ENCODE measurements at places on chromosomes 4 and X. TPM values are rescaled to one million over a fixed set of nuclear protein-coding genes. Genes with fewer than 3 reads are reported as not detected.

CC2D2A gene
- total RNA-seq: 14.3 TPM

DNA sequence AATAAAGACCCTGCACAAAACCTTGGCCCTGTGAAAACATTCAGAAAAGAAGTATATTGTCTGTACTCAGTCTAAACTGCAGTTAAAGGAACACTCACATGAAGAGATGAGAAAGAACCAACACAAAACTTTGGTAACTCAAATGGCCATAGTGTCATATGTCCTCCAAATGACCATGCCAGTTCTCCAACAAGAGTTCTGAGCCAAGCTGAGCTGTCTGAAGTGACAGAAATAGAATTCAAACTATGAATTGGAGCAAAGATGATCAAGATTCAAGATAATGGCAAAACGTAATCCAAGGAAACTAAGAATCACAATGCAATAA lies 739.3 kb upstream of the NDST4 start:
- DNase-seq: no peak

DNA sequence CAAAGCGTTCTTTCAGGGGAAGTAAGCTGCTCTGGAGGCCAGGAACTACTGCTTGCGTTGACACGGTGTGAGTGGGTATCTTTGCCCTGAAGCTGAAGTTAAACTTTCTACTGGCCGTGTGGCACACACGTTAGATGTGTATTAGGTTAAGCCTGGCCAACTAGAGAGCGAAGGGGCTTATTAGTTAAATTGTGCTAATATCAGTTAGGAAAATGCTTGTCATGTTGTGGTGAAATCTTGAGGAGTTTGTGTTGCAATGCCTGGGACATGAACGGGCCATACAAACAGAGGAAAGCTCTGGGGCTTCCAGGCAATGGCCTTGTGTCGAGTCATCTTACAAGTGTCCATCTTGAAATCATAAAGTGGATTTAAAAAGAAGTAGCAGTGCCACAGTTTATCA lies 62.6 kb downstream of the NSUN7 start:
- DNase-seq: no peak

DNA sequence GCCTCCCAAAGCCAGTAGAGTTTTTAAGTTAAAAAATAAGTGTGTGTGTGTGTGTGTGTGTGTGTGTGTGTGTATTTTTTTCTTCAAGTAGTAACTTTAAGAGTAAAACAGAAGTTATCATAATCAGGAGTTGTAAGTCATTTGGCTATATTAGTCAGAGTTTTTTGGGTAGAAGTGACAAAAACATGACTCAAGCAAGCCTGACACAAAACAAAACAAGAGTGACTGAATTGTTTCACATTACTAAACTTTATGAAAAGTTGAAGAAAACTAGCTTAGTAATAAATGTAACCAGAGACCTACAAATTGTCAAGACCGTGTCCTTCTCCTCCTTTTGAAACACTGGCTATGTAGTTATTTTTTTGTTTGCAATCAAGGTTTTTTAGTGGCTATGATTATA lies 738.0 kb upstream of the PITX2 start:
- DNase-seq: no peak

DNA sequence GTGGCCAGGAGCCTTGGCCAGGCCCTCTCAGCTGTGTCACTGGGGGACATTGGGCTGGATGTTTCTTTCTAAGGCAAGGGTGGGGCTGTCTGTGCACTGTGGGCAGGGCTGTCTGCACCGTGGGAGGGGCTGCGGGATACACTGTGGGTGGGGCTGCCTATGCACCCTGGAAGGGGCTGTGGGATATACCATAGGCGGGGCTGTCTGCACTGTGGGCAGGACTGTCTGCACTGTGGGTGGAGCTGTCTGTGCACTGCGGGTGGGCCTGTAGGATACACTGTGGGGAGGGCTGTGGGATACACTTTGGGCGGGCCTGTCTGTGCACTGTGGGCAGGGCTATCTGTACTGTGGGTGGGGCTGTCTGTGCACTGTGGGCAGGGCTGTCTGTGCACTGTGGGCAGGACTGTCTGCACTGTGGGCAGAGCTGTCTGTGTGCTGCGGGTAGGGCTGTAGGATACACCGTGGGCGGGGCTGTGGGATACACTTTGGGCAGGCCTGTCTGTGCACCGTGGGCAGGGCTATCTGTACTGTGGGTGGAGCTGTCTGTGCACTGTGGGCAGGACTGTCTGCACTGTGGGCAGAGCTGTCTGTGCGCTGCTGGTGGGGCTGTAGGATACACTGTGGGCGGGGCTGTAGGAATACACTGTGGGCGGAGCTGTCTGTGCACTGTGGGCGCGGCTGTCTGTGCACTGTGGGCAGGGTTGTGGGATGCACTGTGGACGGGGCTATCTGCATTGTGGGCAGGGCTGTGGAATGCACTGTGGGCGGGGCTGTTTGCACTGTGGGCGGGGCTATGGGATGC lies 31.1 kb downstream of the ACOX3 start:
- no peak for DNase-seq

- DNase-seq: no peak
Observed at GRCh38 chrX:39133971-39134370, 332.7 kb downstream of the MID1IP1 start.

MGARP gene
- 0.39 TPM for total RNA-seq

- DNase-seq: no peak
Observed at GRCh38 chrX:42704454-42704853, 73.5 kb downstream of the PPP1R2C start.

ANXA10 gene
- not detected for total RNA-seq

DNA sequence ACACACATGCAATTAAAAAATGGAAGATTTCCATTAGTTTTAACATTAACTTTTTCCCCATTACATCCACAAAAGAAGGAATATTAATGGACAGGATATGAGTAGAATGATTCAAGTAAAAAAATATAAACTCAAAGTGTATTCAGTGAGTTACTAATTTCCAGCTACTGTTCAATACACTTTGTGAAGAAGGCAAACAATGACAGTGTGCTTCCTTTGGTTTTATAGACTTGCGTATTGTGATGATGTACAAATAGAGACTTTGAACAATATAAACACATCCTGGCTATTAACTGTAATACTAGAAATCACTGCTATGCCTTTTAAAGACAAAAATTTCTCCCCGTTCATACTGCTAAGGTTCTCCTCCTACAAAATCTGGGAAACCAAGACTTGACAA lies 171.4 kb downstream of the ASB9 start:
- DNase-seq: no peak

- DNase-seq: no peak
Observed at GRCh38 chrX:129522184-129523078, 859 bp downstream of the SMARCA1 start.

EDA gene
- total RNA-seq: 3.1 TPM

GRCh38 chrX:154981116-154981411 lies 41.5 kb downstream of the F8 start:
- no peak for DNase-seq

SLC49A3 gene
- total RNA-seq: 19.0 TPM

SLC25A43 gene
- total RNA-seq: 23.7 TPM

DNA sequence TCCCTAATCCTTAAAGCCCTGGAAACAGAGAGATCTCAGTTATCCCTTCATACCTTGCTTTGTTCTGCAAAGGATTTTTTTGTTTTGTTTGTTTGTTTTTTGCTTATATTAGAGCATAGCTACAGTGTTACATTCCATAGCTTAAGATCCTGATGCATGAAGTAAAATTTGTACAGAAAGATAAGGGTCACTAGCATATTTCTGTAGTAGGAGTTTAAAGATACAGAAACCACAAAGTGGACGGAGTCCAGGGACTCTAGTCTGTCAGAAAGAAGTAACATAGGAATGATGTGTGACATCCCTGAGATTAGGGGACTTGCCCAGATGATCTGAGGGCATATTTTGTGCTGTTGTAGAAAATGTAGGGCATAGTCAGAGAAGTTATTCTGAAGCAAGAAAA lies 151.9 kb upstream of the PLAC1 start:
- no peak for DNase-seq

GRCh38 chr4:47154816-47155370 lies 123.5 kb downstream of the GABRB1 start:
- no peak for DNase-seq

FAM184B gene
- not detected for total RNA-seq

GPC4 gene
- total RNA-seq: 9.5 TPM

GRCh38 chr4:5204781-5205180 lies 153.5 kb downstream of the STK32B start:
- DNase-seq: no peak

HPF1 gene
- total RNA-seq: 17.7 TPM

PPEF2 gene
- not detected for total RNA-seq

DNA sequence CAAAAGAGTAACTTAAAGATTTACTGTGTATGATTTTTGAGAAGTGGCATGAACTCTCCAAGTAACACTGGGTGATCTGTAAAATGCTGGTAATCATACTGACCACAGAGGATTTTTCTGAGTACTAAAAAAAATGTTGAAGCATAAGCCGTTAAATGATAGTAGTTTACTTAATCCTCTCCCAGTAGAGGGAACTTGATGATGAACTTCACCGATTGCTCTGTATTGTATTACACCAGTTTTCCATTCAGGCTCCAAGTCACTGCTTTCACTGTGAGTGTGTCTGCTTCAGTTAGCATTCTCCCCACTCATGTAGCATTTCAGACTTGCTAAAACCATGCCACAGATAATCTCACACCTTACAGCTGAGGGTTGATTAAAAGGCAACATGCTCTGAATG lies 294.1 kb downstream of the GBA3 start:
- DNase-seq: no peak

DNA sequence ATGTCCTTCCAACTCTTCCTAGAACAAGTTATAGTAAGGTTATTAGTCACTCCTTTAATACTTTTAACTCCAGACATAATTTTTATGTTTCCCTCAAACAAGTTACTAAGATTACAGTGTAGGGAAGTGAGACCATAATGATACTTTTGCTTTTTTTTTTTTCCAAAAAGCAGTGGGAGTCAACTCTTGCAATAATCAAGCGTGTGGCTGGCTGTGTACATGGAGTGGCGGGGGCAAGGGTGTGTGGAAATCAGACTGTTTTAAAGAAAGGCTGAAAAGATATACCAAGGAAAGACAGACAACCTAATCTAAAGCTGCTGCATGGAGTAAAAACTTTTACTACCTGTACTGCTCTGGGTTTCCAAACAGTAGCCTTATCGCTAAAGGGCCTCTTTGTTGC lies 4.1 kb downstream of the NOA1 start:
- no peak for DNase-seq

DNA sequence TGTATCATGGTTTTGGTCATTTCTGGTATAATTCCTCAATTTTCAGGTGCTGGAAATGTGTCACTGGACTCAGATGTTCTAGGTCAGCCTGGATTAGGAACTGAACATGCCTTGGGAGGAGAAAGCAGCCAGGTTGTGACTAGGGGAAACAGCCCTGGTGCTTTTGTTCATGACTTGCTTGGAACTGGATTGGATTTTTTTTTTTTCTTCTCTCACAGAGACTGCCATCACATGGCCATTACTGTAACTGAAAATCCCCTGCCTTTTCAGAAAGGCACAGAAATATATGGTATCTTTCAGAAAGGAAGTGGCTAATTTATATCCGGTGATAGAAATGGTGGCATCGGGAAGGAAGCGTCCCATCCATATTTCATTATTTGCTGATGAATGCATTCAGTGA lies 34.6 kb downstream of the SEPTIN11 start:
- no peak for DNase-seq

DNA sequence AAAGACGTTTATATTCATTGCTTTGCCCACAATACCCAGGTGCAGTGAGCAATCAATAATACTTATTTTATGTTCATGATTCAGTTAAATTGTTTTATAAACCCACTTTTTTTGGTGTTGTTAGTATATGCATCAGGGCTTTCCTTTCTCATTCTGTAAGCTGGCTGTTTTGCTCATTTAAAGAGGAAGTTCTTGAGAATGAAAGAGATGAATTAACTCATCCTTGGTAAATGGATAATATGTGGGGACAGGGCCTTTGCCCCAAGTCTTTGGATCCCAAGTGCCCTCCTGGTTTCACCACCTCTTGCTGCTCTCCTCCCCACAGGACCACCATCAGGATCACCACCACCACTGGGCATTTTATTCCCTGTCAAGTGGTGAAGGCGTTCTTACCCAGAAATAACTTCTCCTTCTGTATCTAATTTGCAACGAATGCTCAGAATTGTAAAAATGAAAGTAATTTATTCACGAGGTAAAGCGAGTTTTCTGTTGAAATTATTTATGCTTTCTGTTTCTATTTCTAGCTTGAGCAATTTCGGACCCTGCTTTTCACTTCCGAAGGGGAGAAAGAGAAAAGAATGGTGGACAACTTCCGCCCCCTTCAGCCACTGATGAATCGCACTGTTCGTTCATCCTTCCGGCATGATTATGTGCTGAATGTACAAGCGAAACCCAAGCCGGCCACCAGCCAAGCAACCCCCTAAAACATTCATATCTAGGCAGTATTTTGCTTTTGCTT lies 8.2 kb upstream of the ZRSR2 start:
- DNase-seq: no peak
